Pancreas (tissue), 10 donors: ENCODE measurements at places on chromosomes 2 and 18. TPM values are rescaled to one million over a fixed set of nuclear protein-coding genes. Genes with fewer than 3 reads are reported as not detected.

The CCDC85A gene
- total RNA-seq, result 0.20 TPM

The SPP2 gene
- total RNA-seq, result not detected

DNA sequence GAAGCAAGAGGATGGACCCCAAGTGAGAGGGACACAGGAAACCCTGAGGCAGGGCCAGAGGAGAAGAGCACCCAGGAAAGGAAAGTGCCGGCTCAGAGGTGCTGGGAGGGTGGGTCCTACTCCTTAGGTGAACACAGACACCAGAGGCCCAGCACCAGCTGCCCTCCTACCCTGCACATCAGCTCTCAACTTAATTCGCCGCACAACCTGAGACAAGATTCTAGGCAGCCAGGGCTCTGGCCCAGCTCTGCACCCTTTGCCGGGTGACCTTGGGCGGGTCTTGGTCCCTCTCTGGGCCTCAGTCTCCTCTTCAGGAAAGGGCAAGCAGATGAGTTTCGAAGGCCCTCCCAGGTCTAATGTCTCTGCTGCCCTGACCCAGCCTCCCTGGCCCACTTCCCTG lies 28.1 kb downstream of the ZFP36L2 start:
- no peak overlapping the region for H3K4me3 ChIP-seq
- no peaks in the 10 kb centered on the region for H3K36me3 ChIP-seq
- no peak for DNase-seq

DNA sequence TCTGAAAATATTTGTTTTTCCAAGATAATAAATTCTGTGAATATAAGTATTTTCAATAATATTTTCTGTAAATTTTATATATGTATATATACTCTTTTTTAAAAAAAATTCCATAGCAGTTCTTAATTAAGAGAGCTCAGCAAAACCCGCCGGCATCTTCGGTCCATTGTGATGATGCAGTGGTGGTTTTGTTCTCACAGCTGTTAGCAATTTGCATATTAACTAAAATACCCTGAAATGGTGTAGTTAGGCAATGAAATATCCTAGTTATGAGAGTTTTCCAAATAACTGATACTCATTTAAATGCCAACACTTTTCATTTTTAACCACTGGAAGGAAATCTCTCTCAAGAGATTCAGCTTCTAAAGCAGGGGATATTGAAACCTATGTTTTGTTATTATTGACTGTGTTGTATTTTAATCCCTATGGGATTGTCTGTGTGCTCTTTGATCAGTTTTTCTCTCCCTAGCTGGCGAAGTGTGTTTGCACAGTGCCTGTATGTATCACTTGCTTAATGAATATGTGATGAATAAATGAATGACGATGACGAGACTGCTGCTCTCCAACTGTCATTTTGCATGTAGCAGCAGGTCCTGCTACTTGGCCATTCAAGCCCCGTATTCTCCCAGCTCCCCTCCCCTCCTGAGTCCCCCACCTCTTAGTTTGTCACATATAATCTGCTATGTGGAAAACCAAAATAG lies 42.4 kb downstream of the PSMG2 start:
- no peaks in the 10 kb centered on the region for H3K27me3 ChIP-seq
- H3K4me1 ChIP-seq, result no peaks in the 10 kb centered on the region
- no peak overlapping the region for H3K4me3 ChIP-seq
- no peaks in the 10 kb centered on the region for H3K36me3 ChIP-seq
- no peak for DNase-seq
- no peak overlapping the region for H3K27ac ChIP-seq

- H3K27ac ChIP-seq, result no peak overlapping the region
- no peaks in the 10 kb centered on the region for H3K36me3 ChIP-seq
These were observed 219.4 kb downstream of the TMEM163 start for GRCh38 chr2:134499307-134499926.

DNA sequence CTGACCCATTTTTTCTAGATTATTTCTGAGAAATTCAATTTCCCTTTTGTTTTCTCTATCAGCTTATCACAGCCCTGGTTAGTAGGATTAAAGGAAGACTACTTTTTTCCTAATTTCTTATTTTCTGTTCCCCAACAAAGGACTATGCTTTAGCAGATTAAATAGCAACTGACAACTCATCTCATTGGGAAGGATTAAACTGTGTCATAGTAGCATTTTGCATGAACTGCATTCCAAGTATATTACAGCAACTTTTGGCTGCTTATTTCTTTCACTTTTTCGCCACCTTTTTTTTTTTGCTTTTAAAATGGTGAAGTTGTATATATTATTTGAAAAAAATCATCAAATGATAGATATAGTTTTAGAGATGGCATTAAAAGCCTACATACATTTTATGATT lies 570.3 kb downstream of the FBXO15 start:
- H3K27ac ChIP-seq, result no peak overlapping the region
- DNase-seq, result no peak
- H3K4me1 ChIP-seq, result no peaks in the 10 kb centered on the region
